ENCODE measurements at places on chromosomes 2 and 18. TPM values are rescaled to one million over a fixed set of nuclear protein-coding genes. Genes with fewer than 3 reads are reported as not detected.

DNA sequence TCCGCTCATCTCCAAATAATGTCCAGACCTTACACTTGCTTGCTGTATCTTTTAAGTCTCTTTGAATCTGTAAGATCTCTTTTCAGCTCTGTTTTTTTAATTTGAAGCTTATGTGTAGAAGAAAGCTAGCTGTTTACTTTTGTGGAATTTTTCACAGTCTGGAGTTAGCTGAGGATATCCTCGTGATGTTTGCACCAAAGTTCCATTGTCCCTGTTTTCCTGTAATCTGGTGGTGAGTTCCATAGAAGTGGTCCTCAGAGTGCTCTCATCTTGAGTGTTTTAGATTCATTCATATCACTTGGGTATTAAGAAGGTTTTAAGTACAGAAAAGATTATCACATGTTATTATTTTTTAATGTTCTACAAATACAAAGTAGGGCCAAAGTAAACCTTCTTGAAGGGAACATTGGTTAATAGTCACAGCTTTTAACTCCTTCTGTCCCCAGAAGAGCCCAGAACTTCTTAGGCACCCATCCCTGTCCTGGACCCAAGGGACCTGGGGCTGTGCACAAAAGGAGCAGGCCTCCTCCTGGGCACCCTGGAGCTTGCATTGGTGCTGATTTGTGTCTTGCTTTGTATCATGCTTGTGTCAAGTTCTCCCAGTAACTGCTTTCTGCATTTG, 15.0 kb downstream of the MLPH start:
- H3K4me3 ChIP-seq = no peak overlapping the region
- no peaks in the 10 kb centered on the region for H3K36me3 ChIP-seq
- peaks cover 4% of the 10 kb centered on the region for H3K27me3 ChIP-seq
- no peak overlapping the region for H3K27ac ChIP-seq

DNA sequence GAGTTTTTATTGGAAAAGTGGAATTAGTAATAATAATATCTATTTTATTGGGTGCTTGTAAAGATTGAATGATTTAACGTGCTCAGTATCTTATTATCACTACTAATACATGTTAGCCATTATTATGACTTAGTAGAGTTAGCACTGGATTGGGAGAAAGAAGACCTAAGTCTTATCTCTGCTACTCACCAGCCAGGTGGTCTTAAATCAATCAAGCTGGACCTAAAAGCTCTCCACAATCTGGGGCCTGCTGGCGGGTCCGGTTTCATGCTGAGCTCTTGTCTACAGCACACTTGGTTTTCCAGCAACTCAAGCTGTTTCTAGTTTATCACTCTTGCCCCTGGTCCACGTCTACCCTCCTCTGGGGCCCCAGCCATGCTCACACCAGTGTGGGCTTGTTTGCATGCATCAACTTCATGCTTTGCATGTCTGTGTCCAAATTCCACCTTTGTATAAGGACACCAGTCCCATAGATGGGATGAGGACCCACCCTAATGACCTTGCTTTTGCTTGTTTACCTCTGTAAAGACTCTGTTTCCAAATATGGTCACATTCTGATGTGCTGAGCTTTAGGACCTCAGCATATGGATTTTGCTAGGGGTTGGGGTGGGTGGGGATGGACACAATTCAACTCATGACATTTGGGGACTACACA, 363.1 kb downstream of the LPIN1 start:
- H3K4me1 ChIP-seq = peaks cover 13% of the 10 kb centered on the region
- H3K36me3 ChIP-seq = no peaks in the 10 kb centered on the region
- no peak overlapping the region for H3K27ac ChIP-seq
- H3K27me3 ChIP-seq = no peaks in the 10 kb centered on the region

DNA sequence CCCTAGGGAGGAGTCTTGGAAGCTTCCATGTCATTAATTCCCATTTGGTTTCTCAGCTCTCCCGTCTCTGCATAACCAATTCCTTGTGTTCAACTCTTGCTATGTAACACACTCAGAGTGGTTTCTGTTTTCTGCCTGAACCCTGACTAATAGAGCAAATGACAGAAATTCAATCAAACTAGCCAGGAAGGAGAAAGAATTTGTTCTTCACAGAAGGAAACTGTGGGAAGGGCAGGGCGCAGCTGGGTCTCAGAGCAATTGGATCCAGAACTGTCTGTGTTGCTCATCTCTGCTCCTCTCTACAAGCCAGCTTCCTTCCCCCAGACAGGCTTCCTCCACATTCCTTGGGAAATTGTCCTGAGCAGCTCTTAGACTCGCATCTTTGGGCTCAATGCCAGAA, 269.8 kb downstream of the TNS1 start:
- no peak overlapping the region for H3K4me3 ChIP-seq
- no peak overlapping the region for H3K27ac ChIP-seq

- no peak overlapping the region for H3K4me3 ChIP-seq
- peaks cover 8% of the 10 kb centered on the region for H3K4me1 ChIP-seq
- H3K27ac ChIP-seq = no peak overlapping the region
- H3K36me3 ChIP-seq = peaks cover 8% of the 10 kb centered on the region
- H3K27me3 ChIP-seq = no peaks in the 10 kb centered on the region
- no peak for DNase-seq
Observed at GRCh38 chr2:47842846-47843245, 59.9 kb downstream of the MSH6 start.

DNA sequence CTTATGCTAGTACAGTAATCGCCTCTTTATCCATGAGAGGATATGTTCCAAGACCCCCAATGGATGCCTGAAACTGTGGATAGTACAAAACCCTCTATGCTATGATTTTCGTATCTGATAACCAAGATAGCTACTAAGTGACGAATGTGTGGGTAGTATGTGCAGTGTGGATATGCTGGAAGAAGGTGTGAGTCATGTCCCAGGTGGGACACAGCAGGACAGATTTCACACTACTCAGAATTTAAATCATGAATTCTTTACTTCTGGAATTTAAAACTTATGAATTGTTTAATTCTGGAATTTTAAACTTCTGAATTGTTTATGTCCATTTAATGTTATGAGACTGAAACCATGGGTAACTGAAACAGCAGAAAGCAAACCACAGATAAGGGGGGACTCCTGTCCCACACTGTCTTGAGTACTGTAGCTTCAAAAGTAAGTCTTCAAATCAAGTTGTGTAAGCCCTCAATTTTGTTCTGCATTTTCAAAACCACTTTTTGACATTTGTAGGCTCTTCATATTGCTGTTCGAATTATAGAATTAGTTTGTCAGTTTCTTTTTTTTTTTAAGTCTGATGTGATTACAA, 116.0 kb downstream of the LTBP1 start:
- H3K27me3 ChIP-seq = no peaks in the 10 kb centered on the region
- H3K36me3 ChIP-seq = peaks cover 4% of the 10 kb centered on the region
- DNase-seq = no peak
- no peak overlapping the region for H3K4me3 ChIP-seq
- peaks cover 33% of the 10 kb centered on the region for H3K4me1 ChIP-seq

DNA sequence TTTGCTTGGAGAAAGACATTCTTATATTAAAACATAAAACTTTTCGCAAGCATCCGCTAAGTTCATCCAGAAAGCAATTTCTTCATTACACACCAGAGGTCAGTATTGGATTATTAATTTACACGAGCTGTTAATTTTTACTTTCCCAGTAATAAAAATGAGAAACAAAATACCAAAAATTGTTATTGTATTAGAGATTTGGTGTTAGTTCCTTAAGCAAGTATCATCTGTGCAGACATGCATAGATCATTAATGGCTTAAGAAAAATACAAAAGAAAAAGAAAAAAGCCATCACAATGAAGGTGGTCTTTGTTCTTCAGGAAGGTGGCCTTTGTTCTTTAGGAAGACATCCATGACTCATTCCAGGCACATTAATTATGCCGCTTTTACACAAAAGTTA, 53.6 kb upstream of the HNMT start:
- H3K36me3 ChIP-seq = no peaks in the 10 kb centered on the region
- peaks cover 3% of the 10 kb centered on the region for H3K27me3 ChIP-seq
- H3K27ac ChIP-seq = no peak overlapping the region
- no peak for DNase-seq
- H3K4me3 ChIP-seq = no peak overlapping the region

The MGAT4A gene
- 60.0 TPM for total RNA-seq

The SF3B6 gene
- total RNA-seq = 102 TPM

The CAPN14 gene
- total RNA-seq = 0.12 TPM
